ENCODE measurements at places on chromosomes 11 and 22.

DNA sequence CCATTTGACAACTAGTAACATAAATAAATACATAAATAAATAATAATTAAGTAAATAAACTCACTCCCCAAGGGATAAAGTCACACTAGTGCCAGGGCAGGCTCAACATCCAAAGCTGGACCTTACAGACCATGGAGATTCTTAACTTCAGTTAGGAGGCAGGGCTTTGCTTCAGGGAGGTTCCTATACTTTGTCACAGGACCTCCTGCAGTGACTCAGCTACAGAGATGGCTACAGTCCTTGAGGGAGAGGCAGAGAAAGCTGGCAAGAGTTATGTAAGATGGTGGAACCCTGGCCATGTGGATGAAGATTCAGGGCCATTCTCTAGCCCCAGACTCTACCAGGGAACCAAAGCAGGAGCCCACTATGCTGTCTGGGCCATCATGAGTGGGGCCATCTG lies 74.1 kb upstream of the CADM1 start:
- no peak for DNase-seq

- DNase-seq: peak; percentile 70
Measured at GRCh38 chr11:74683279-74683871, 47.9 kb downstream of the CHRDL2 start.

DNA sequence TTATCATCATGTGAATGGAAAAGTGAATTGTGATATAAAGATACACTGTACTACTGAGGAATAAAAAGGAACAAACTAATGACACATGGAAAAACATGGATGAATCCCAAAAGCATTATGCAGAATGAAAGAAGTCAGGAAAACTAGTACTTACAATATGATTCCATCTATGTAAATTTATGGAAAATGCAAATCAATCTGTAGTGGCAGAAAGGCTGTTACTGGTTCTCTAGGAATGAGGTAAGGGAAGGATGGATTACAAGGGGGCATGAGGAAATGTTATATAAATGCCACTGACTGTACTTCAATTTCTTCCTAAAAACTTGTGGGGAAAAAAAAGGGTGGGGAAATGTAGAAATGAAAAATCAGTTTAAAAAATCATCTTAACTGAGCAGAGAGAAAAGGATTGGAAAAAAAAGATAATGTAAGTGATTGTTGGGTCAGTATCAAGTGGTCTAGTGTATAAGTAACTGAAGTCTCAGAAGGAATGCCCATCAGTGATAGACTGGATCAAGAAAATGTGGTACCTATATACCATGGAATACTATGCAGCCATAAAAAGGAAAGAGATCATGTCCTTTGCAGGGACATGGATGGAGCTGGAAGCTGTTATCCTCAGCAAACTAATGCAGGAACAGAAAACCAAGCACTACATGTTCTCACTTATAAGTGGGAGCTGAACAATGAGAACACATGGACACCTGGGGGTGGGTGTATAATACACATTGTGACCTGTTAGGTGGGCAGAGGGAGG lies 48.8 kb downstream of the USP35 start:
- no peak for DNase-seq

- DNase-seq: no peak
Measured at GRCh38 chr11:22192289-22192641, 620 bp upstream of the ANO5 start.

DNA sequence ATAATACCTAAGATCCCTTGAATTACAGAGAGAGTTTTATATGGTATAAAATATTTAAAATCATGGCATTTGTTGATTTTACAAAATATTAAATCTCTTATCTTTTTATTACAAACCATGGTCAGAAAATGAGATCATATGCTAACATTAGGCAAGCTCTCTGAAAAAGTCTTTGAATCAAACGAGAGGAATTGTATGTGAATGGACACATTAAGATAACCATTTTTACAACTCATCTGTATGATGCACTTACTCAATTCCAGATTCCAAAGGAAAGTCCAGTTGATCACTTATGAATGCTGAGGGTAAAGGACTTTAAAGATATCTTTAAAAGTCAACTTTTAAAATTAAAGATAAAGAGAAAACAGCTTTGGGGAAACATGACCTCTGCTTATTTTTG lies 83.5 kb upstream of the LUZP2 start:
- DNase-seq: no peak

- DNase-seq: peak; percentile 79
Measured at GRCh38 chr11:396948-397548, 3.0 kb downstream of the PKP3 start.

DNA sequence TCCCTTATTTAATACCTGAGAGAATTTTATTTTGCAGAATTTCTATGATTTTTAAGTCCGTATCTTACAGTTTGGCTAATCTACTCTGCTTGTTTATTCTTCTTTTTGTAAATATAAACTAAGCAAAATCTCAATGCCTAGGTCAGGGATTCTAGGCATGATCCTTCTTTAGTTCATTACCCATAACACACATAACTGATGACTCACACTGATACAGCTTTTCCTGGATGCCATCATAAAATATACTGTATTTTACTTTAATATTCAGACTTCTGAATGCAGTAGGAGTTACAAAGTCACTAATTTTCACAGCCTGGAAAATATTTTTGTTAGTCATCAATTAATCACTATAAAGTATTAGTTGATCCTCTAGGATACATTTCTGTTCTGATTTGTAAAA lies 898.2 kb upstream of the RAG2 start:
- DNase-seq: no peak

- no peak for DNase-seq
Measured at GRCh38 chr22:42313804-42314581, 43.5 kb upstream of the TCF20 start.

- DNase-seq: no peak
Measured at GRCh38 chr11:78683774-78684173, 109.1 kb upstream of the NARS2 start.

- no peak for DNase-seq
Measured at GRCh38 chr11:34366522-34366921, 8.7 kb upstream of the ABTB2 start.

GRCh38 chr11:70445605-70446004 lies 47.3 kb downstream of the CTTN start:
- no peak for DNase-seq

DNA sequence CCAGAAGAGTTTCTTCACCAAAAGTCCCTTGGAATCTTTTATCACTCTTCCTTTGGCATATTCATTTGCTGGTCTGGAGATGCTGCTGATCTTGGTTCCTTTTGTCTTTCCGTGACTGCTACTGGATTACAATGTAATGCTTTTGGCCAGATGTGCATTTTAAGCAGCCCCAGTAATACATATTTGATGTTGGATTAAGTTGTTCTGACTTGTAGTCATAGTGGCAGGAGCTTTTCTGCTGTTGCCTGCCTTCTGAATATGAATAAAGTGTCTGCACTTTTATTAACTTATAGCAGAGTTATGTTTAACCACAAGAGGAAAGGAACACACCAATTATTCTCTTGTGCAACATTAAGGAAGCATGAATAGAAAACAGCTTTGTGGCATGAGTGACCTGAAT lies 360.0 kb upstream of the DDI1 start:
- peak; percentile 13 for DNase-seq

Data from GM23248 (cell line).